Stimulated activated CD4-positive, alpha-beta T cell treated with anti-CD3 and anti-CD28 coated beads, Interleukin-1b, Interleukin-23, amount 100 ng/mL, for 4 hours (primary cell): ENCODE measurements at places on chromosomes 7 and 10.

DNA sequence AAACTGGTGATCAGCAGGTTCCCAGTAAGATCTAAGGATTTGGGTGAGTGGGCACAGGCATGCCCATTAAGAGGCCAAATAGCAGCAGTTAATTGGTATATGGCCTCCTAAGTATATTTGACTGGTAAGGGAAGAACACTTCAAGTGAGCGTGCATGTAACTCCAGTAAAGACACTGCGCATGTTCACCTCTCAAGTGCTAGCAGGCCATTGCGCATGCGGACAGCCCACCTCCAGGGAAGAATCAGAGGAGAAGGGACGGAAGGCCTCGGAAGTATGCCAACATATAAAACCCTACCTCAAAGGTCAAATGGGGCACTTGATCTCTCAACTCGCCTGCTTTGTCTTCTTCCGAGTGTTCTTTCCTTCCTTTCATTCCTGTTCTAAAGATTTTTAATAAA is 118.0 kb downstream of the ARL5B start:
- no peak for DNase-seq

DNA sequence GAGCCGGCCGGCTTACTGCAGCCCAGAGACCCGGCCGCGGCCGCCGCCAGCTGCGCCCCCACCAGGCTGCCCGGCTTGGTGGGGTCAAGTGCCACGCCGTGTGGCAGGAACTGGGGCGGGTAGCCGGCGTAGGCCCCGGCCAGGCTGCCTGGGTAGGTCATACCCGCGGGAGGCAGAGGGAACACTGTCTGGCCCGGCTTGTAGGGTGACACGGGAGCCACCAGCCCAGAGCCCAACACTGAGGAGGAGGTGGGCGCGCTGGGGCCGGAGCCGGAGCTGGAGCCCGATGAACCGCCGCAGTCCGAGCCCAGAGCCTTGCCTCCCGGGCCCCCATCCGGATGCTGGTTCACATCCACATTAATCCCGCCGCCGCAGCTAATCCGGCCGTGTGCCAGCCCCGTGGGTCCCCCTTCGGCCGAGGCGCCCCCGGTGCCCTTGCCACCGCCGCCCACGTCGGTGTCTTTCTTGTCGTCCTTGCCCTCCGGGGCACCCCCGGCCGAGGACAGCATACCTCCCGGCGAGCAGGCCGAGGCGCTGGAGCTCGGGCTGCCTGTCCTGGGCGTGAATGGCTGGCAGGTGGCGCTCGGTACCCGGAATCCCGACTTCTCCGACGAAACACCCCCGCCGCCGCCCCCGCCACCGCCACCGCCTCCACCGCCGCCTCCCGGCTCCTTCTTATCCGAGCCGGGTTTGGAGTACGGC is 2.0 kb downstream of the ZNF503 start:
- peak; percentile 39 for DNase-seq

DNA sequence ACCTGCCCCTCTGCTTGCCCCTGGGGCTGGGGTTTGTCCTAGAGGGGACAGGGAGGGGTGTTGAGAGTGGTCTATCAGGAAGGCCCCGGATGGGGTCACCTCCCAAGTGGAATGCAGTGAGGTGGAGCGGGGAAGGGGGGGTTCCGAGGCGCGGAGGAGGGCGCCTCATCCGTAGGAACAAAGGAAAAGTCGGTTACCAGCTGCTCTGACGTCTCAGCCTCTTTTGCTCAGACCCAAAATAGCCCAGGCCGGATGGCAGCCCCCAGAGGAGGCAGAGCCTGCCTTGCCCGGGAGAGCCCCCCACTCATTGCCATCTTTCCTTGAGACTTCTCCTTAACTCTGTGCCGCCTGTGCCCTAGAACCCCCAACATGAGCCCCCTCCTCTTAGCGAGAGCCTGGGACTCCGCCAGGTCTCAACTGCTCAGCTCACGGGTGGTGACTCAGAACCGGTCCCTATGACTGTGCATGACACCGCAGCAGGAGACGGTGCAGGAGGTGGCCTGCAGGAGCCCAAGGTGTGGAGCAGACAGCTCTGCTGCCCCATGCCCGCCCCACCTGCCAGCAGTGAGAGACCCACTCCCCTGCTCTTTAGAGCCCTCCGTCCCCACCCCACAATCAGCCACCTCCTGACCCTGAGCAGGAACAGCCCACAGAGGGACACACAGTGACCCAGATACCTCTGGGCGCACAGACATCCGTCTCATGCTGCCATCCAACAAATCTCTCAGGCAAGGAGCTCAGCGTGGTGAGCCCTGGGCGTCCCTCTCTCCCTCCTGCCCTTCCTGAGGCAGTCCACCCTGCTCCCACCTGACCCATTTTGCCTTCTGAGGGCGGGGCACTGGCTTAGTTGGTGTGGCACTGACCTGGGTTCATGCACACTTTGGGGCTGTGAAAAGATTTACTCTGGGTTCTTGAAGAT is 13.1 kb downstream of the STX1A start:
- no peak for DNase-seq

DNA sequence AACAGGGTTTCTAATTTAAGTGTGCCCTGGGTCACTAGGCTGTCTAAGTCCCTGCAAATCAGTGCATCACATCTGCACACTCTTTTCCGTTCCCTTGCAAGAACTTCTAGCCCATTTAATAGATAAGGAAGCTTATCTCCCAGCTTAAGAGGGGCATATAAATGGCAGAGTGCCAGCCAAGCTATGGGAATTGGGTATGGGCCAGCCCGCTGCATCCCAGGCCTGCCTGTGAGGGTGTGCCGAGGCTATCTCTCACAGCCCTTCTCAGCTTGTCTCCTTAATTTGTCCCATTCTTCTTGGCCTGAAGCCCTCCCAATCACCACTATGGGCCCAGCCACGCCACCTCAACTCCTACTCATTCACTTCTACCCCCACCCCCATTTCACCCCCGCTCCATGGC is 14.7 kb downstream of the AQP1 start:
- no peak for DNase-seq

DNA sequence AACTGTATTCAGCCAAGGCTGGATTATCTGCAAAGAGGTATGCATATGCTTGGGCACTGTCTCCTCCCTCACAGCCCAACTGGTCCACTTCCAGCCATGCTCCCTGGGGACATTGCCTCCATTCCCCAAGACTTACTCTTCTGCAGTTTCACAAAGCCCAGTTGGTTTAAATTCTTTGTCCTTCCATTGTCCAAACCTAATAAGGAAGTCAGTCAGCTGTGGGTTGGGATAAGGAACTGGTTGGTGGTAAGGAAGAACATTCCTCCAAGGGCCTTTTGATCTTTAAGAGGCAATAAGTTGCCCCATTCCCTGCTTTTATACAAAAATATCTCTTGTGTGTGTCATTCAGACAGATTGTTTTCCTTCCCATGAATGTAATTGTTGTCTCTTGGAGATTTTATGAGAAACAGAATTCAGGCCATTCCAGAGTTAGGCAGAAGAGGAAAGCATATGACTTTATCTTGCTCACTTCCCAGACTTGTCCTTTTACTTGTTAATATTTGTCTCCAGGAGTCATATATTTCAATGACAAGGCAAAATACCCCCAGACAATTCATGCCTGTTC is 673.7 kb downstream of the SUGCT start:
- DNase-seq: no peak

GRCh38 chr10:120511165-120511564 is 54.1 kb downstream of the PLPP4 start:
- DNase-seq: no peak

GRCh38 chr10:97028126-97028831 is 157.5 kb downstream of the SLIT1 start:
- no peak for DNase-seq
